Choroid plexus epithelial cell (primary cell): ENCODE measurements at places on chromosomes 4 and X.

DNA sequence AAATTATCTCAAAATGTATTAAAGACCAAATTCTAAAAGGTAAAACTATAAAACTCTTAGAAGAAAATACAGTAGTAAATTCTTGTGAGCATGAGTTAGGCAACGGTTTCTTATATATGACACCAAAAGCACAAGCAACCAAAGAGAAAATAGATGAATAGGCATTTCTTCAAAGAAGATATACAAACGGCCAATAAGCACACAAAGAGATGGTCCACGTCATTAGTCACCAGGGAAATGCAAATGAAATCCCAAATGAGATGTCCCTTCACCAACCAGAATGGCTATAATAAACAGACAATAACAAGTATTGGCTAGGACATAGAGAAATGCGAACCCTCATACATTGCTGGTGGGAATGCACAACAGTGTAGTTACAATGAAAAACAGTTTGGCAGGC lies 44.6 kb downstream of the RAB33A start:
- DNase-seq: peak; percentile 7

GRCh38 chr4:37641352-37641751 lies 44.8 kb downstream of the RELL1 start:
- no peak for DNase-seq

- peak; percentile 82 for DNase-seq
These were observed 902.7 kb upstream of the EPHA5 start for GRCh38 chr4:66572949-66573348.

DNA sequence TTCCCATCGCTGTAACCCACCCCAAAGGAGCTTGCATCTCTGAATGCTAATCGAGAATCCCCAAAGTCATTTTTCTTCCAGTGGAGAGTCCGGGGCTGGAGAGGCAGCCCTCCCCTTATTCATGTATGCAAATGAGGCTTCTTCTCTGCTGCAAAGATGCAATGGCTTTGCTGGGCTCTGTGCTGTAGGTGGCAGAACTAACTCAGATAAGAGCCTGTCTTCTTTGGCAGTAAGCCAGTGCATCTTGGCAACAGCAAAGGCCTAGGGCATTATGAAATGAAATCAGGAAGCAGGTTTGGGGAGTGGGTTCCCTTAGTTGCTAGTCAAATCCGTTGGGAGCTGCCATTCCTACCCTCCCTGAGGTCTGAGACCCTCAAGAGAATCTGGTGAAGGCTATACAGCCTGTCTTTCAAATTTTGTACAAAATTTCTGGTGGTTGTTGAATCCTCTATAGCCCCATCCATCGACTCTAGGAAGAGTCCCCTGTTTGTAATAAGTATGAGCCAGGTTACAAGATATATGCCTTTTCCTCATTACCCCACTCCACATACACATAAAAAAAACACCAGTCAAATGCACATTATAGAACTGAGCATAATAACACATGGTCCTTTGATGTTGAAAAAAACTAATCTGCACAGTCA lies 290.6 kb upstream of the TAPT1 start:
- peak; percentile 94 for DNase-seq

DNA sequence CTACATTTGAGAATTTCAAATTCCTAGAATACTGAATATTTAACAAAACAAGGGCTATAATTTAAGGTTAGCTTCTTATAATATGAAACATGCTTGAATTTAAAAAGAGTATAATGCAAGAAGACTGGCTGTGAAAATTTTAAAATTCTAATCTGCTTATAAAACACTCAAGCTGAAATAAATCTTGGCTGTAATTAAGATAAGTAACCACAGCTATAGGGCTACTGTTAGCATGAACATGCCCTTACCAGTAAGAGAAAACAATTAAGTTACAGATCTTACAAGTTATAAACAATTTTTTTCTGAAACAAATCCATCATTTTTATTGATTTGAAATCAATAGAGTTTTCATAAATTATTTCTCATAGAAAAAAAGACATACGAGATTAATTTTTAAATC lies 148.2 kb downstream of the INPP4B start:
- DNase-seq: no peak

- no peak for DNase-seq
These were observed 28.1 kb downstream of the GPAT3 start for GRCh38 chr4:83563998-83564397.
